Type B pancreatic cell (in vitro differentiated cells): ENCODE measurements at places on chromosomes 13 and 19.
A peak's percentile ranks its signal among the peaks of the same experiment; 100 is the strongest.

- DNase-seq = no peak
Measured at GRCh38 chr19:7729831-7730285, 2.1 kb downstream of the CLEC4G start.

DNA sequence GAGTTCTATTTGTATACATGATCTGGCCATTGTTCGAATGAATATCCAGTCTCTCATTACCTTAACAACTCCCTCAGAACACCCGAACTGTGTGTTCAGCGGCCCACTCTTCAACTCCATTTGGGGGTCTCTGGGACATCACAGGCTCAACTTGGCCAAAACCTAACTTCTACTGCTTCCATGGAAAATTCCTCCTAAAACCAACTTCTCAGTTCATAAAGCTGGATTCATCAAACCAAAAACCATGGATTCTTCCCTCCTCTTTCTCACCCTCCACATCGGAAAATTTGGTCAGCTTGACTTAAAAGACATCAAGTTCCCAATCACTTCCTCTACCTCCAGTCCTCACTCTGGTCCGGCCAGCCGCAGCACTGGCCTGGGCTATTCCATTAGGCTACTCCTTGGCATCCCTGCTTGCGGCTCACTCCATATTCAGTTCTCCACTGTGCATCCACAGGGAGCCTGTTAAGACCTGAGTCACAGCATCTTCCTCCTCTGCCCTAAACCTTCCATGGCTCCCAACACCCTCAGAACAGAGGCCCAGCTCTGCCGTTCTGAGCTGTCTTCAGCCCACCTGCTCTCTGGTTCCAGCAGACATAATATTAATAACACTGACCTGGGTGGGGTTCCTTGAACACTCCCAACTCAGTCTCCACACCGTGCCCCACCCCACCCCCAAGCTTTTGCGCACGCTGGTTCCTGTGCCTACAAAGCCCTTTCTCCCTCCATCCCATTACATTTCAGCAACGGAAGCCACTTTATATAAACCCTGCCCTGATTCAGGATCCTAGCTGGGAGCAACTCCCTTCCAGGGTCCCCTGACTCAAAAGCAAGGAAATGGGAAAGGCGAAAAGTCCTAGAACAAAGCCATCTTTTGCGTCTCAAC, 1.1 kb downstream of the ZNF792 start:
- DNase-seq = peak; percentile 57

DNA sequence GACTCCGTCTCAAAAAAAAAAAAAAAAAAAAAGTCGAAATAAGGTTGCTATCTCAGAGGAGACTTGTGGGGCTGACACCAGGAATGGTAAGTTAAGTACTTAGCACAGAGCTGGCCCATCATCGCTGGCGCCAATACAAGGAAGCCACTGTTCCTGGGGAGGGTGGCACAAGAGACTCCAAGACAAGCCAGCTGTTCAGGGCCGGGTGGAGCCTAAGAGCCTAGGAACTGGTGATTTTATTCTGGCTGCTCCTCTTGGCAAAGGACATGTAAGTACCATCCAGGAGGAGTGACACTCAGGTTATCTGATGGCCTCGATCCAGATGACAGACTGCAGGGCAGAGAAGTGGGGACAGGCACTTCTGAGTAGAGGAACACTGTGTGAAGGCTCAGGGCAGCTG, 3.8 kb downstream of the ELOF1 start:
- DNase-seq = no peak

GRCh38 chr19:10797541-10798256, 38.3 kb downstream of the TMED1 start:
- no peak for DNase-seq
